Natural killer cell (primary cell): ENCODE measurements at places on chromosomes 13 and 19. TPM values are rescaled to one million over a fixed set of nuclear protein-coding genes. Genes with fewer than 3 reads are reported as not detected.

- DNase-seq: no peak
Measured at GRCh38 chr19:51944798-51945552, 17.7 kb downstream of the ZNF613 start.

GRCh38 chr19:55193481-55193880, 13.4 kb upstream of the SYT5 start:
- no peak for DNase-seq

DNA sequence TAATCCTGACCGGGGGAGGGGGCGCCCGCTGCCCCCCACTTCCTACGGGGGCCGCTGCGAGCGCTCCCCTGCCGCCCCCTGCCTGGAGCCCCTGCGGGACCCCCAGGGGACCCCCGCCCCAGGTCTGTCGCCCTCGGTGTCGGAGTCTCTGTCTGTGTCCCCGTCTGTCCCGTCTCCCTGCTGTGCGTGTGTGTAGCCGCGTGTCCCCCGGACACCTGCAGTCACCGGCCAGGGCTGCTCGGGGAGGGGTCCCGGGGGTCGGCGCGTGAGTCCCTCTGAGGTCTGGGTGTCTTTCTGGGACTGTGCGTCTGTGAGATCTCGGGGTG, 7.7 kb upstream of the NFIC start:
- DNase-seq: no peak

DNA sequence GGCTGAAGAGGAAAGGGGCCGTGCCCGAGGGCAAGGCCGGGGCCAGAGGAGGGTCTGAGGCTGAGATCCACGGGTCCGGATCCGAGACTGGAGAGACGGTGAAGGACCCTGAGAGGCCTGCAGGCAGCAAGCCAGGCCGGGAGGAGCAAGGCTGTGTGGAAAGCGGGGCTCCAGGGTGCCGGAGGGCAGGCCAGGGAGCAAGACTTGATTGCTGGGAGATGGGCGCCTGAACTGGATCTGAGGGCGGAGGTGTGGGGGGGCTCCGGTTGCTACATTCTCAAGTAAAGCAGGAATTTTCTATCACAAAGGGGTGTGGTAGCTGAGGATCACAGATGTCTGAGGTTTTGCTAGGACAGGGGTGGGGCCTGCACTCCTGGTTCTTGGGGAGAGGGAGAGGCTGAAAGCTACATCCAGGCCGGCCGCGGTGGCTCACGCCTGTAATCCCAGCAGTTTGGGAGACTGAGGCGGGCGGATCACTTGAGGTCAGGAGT, 3.8 kb downstream of the MAMSTR start:
- DNase-seq: no peak

DNA sequence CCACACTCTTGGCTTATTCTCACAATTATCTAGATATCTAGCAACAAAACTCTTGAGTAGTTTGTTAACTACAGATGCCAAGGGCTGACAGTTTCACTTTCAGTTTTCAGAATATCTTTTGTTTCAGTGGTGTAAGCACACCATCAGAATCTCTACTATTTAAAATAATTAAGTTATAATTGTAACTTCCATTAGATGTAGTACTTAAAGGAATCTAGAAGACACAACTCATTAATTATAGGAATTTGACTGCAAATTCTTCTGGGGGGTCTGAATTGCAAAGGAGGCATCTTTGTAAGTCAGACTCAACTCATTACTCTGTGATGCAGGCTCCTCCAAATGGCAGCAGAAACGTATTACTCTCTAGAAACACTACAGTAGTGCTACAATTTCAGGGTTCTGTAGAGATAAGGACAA, 44.9 kb upstream of the USPL1 start:
- DNase-seq: no peak

- DNase-seq: peak; percentile 75
Measured at GRCh38 chr19:13881692-13882418, 4.9 kb downstream of the NANOS3 start.

- no peak for DNase-seq
Measured at GRCh38 chr19:14379294-14380065, 1.8 kb upstream of the ADGRE5 start.

- no peak for DNase-seq
Measured at GRCh38 chr19:46296722-46297461, at the start of gene HIF3A. Gene HIF3A (plus strand): TSS chr19:46297042. CDS start chr19:46297077, 35 bp downstream.

DNA sequence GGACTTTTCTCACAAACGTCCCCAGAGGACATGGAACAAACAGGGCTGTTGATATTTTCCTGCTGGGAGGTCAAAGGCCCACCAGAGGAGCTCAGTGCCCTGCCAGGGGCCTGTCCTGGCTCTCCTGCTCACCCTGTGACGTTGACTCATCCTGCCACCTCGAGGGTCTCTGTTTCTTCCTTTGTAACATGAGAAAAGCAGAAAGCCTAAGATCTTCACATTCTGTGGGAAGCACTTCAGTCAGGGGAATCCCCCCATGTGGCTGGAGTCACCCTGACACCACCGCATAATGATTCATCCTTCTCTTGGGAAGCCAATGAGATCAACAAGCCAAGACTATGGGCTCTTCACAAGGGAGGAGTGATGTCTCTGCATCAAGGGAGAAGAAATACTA, 147.9 kb downstream of the KATNAL1 start:
- no peak for DNase-seq

DNA sequence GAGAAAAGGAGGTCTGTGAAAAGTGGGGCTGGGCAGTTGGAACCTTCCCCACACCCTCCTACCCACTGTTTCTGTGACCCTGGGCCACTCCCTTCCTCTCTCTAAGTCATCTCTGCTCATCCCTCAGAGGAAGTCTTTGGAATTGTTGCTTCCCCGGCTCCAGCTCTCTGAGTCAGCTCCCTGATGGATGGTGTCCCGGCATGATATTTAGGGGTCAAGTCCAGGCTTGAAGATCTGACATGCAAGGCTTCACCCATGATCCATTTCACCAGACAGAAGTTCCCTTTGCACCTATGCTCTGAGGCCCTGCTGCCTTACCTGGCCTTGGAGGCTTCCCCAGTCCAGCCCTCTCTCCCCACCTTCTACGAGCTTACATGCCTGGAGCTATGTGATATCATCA, 13.3 kb downstream of the EXOC3L2 start:
- DNase-seq: no peak

DNA sequence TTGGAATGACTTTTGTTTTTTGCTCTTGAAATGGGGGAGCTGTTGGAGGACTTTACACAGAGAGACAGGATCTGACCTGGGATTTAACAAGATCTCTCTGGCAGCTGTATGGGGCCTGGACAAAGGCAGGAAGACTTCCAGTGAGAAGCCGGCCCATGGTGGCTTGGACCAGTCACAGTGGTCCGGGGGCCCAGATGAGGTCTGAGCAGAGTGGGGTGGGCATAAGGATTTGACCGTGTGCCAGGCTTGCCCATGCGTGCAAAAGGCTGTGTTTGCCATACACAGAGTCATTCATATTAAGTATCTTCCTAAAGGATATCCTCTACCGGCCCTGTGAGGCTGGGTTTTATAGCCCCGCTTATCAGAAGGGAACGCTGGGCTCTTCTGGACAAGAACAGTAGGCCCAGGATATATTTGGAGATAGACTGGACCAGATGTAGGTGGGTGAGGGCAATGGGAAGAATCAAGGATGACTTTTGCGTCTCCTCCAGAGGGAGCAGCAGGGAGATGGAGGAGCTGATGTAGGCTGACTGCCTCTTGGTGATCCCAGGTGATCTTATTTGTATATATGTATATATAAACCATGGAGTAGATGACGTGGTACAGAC, 4.1 kb downstream of the SPACA6 start:
- no peak for DNase-seq

- DNase-seq: no peak
Measured at GRCh38 chr19:42252365-42253244, 2.3 kb downstream of the ERF start.

DNA sequence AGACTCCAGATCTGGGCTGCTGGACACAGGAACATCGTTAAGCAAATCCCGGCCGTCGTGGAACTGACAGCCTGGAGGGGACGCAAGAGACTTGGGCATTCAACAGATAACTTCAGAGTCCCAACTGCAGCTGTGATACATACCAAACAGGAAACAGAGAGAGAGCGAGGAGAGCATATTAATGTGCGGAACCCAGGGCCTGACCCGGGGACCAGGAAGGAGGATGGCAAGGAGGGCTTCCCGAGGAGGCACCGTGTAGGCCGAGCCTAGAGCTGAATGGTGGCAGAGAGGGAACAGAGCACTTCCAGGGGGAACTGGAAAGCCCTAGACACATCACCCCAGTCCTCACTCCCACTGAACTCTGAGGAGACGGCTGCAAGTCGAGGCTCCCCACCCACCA, 68.1 kb downstream of the SIPA1L3 start:
- DNase-seq: no peak

DNA sequence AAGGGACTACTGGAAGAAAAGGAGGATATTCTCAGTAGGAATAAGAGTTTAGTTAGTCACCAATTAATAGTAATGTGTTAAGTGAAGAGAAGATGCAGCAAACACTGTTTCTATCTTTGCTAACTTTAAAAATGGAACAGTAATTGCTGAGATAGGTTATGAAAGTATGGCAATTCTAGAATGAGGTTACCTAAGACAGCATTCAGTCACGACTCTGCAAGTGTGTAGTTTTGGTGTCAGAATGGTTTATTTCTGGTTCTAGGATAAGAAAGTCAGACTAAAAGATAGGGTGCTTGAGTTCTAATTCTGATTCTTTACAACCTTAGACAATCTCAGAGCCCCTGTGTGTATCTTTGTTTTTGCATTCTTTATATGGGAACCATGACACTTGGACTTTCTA, 138.1 kb downstream of the POU4F1 start:
- no peak for DNase-seq

- peak; percentile 66 for DNase-seq
Measured at GRCh38 chr19:571566-571974, 826 bp upstream of the BSG start.

DNA sequence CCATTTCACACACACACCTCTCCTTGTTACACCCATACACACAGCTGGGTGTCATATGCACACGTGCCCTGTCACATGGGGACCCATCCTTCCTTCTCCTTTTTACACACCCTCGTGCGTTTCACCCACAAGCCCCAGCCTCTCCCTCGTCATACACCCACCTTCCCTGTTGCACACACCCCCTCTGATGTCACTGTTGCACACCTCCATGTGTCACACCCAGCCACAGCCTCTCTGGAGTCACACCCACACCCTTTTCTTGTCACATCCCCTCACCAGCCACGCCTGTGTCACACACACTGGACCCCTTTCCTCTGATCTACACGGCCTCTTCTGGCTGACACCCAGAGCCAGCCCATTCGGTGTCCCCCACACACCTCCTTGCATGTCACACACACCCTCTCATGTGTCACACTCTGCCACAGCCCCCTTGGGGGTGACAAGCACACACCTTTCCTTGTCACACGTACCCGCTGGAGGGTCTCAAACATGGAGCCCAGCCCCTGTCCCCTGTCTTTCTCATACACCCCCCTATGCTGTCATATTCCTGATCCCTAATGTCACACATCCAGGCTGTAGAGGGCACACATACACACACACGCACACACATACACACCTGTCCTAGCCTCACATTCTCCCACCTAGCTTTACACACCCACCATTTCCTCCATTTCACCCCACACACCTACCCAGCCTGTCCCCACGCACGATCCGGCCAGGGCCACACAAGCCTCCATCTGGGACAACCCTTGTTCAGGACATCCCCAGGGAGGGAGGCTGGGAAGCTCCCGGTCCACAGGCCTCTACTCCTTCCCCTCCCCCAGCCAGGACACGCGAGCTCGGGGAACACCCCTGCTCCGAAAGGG, 1.4 kb downstream of the NOVA2 start:
- DNase-seq: peak; percentile 54

DNA sequence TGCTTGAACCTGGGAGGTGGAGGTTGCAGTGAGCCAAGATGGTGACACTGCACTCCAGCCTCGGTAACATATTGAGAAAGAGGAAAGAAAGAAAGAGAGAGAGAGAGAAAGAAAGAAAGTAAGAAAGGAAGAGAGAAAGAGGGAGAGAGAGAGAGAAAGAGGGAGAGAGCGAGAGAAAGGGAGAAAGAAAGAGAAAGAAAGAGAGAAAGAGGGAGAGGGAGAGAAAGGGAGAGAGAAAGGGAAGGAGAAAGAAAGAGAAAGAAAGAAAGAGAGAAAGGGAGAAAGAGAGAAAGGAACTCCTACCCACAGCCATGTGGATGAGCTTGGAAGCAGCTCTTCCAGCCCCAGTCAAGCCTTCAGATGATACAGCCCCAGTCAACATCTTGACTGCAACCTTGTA, 46.7 kb downstream of the ZNRF4 start:
- DNase-seq: no peak

The KLK4 gene
- total RNA-seq: not detected

The IFNL2 gene
- total RNA-seq: not detected

The LRRC4B gene
- total RNA-seq: not detected

The LACC1 gene
- total RNA-seq: 2.8 TPM

The ZNF98 gene
- not detected for total RNA-seq

The ZNF296 gene
- total RNA-seq: 8.0 TPM

The DCT gene
- total RNA-seq: 0.16 TPM

The ADGRE2 gene
- total RNA-seq: 6.1 TPM

The LRRC63 gene
- total RNA-seq: 0.32 TPM

The KIR2DL4 gene
- 14.5 TPM for total RNA-seq

The MAB21L1 gene
- 0.20 TPM for total RNA-seq

The TYK2 gene
- 469 TPM for total RNA-seq

The C1QTNF9B gene
- total RNA-seq: not detected

The TEX101 gene
- not detected for total RNA-seq

The ZNF557 gene
- total RNA-seq: 14.5 TPM
